Left hindlimb (tissue), 1 donor: ENCODE measurements at places on chromosomes 6 and 20.

GRCh38 chr6:47152666-47153403 is 110.7 kb upstream of the ADGRF1 start:
- no peak for DNase-seq

- DNase-seq: no peak
These were observed 62.2 kb downstream of the SSR1 start for GRCh38 chr6:7250812-7251211.

DNA sequence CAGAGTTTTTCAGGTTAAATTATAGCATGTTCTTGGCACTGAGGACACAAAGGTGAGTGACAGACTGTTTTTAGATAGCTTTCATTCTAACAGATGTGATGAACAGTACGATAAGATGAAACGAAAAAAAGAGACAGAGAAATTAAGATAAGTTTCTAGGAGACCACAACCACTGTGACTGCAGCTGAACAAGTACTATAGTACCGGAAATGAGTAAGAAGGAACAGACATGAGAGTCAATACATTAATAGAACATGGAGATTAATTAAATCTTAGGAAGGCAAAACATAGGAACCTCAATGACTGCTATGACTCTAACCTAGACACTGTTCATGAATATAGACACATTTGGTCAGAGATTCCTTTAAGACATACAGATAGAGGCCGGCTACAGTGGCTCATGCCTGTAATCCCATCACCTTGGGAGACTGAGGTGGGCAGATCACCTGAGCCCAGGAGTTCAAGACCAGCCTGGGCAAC is 40.2 kb downstream of the HBS1L start:
- DNase-seq: no peak

GRCh38 chr6:27126815-27127537 is 120.5 kb upstream of the PRSS16 start:
- peak; percentile 91 for DNase-seq

- no peak for DNase-seq
These were observed 503.1 kb downstream of the ADGRB3 start for GRCh38 chr6:69138148-69138547.

DNA sequence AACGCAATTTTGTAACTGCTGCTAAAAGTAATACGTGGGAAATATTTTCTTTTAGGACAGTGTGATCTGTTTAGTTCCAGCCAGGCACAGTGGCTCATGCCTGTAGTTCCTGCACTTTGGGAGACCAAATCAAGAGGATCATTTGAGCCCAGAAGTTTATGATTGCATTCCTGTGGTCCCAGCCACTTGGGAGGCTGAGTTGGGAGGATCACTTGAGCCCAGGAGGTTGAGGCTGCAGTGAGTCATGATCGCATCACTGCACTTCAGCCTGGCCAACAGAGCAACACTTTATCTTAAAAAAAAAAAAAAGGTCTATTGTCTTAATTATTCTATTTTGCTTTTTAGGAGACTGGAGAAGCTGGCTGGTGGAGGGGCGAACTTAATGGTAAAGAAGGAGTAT is 101.5 kb downstream of the CD2AP start:
- no peak for DNase-seq

GRCh38 chr6:18507018-18507415 is 119.9 kb downstream of the RNF144B start:
- DNase-seq: no peak

- peak; percentile 60 for DNase-seq
These were observed 192.8 kb downstream of the LY86 start for GRCh38 chr6:6781172-6781872.

DNA sequence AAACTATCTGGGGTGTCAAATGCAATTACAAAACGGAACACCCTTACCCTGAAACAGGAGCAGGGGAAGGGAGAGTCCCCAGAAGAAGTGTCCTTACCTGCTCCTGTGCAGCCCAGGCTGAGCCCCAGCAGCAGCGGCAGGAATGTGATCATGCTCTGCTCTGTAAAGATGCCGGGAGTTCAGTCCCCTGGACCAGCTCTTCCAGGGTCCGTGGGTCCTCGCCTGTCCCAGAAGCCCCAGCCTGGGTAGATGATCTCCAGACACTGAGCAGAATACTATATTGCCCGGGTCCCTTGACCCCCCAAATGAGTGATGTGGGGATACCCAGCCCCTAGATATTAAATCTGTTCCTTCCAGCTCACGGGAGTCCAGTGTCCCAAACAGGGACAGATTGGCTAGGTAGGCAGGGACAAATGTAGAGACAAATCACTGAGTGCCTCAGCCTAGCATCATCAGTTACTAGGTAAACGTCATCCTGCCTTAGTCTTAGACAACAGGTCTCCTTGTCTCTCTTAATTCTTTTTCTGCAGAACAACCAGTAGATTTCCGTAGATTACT is at the start of gene HLA-DMB:
TSS of gene HLA-DMB (minus strand) at position 373 of the 558 bp plus-strand sequence. CDS start at position 152, 221 bp downstream.
- no peak for DNase-seq

- DNase-seq: no peak
These were observed 92.9 kb downstream of the DNAH8 start for GRCh38 chr6:38808039-38808438.

- DNase-seq: no peak
These were observed 237.1 kb downstream of the ANKRD60 start for GRCh38 chr20:57991211-57991881.

DNA sequence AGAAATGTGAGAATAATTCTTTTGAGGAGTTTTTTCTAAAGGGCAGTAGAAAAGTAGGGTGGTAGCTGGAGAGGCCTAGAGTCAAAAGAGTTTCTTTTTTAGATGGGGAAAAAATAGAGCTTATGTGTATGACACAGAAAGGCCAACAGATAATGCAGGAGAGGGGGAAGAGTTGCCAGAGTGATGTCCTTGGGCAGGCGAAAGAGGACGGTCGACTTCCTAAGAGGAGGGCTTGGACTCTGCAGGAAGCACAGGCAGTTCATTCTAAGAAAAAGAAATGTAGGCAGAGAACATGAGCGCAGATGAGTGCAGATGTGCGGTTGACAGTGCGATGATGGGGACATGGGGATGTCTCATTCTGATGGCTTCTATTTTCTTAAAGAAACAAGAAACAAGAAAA is 68.9 kb downstream of the PAK5 start:
- no peak for DNase-seq

DNA sequence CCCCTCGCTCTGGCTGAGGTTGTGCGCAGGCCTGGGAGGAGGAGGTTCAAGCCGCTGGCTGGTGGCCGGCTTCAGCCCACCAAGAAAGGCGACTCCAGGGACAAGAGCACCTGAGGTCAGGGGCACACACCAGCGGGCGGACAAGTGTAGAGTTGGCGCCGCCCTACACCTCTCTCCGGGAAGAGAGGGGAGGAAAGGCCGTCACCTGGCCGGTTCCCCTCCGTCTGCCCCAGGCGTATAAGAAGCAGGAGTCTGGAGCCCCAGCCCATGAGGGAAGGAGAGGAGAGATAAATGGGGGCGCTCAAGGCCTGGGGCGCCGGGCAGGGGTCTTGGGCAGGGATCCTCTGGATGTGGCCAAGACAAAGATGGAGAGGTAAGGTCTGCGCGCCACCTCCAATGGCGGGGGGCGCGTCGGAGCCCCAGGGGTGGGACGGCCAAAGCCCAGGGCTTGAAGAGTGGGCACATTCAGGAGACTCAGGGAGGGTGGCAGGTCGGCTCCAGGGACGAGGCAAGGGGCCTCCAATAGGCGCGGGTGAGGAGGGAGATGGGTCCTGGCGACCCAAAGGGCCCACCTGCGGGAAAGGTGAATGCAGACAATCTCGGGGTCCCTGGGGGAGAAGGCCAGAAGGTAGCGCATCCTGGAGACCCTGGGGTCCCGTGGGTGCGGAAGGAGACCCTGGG is 826 bp downstream of the RIMS4 start:
- DNase-seq: no peak

GRCh38 chr6:113782636-113783035 is 74.5 kb upstream of the MARCKS start:
- no peak for DNase-seq

- DNase-seq: no peak
These were observed 54.6 kb downstream of the RPP21 start for GRCh38 chr6:30399390-30400058.
